ACHN (cell line): ENCODE measurements at places on chromosomes 1 and 21.
A peak's percentile ranks its signal among the peaks of the same experiment; 100 is the strongest.

DNA sequence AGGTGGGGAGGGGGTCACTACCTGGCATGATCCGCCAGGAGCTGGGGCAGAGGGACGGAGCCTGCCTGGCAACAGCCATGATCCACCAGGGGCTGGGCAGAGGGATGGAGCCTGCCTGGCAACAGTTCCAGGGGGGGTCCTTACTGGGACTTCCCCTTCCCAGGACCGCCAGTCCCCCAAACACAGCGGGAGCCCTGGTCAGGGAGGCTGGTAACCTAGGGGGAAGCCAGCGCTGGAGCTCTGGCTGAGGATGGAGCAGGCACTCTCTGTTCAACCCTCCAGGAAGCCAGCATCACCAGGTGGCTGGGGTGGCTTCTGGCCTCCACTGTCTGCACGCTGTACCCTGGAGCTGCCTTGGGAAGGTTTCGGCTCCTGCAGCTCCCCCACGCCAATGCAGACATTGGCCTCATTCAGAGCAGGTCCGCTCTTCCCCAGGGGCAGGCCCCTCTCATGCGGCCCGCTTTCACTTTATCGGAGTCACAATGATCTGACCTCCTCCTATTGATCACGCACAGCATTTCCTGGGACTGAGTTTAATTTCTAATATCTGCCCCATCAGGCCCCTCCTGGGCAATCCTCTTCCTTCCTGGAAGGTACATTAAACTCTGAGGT is 68.4 kb upstream of the ABCG1 start:
- no peak for DNase-seq

DNA sequence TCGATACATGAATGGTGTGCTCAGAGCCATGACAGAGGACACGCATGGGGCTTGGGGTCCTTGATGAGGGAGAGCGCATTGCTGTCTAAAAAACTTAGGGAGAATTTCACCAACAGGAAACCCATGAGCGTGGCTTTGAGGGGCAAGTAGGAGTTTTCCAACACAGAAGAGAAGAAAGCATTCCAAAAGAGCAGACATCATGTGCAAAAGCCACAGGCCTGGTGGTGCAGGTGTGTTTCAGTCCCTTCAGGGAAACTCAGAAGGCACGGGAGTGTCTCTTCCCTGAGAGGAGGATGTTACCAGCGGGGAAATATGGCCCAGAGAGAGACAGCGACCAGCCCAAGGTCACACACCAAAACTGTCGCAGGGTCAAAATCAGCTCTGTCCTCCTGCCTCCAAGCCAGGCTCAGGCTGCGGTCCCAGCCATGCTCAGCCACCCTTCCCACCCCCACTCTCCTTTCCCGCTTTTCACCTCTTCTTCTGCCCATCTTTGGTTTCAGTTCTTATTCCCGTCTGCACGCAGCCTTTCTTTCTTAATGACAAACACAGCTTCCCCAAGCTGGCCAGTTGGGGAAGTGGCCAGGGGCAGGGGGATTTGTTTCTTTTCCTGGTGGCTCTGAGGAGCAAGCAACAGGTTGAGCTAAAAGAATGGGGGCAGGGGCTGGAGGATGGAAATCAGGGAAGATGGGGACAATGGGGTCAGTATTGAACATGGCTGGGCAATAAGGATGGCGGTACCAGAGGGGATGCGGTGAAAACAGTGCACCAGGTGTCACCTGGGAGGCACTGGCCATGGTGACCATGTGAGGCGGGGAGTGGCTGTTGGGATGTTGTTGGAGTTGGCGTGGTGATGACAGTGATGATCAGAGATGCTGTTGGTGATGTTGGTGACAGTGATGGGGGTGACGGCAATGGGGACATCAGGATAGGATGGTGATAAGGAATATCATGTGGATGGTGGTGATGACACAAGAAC is 10.3 kb downstream of the LAPTM5 start:
- no peak for DNase-seq

DNA sequence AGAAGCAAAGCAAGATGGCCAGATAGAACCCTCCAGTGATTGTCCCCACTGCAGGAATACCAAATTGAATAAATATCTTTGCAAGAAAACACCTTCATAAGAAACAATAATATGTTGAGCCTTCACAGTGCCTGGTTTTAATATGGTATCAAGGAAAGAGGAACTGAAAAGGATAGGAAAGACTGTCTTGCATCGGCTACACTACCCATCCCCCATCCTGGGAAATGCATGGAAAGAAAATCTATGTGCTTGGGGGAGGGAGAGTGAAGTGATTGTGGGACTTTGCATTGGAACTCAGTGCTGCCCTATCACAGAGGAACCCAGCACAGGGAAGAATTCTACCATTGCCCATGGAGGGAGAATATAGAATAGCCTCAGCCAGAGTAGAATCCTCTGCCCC is 28.6 kb upstream of the AK5 start:
- no peak for DNase-seq

- DNase-seq: no peak
These were observed 56.7 kb downstream of the PLPP3 start for GRCh38 chr1:56522680-56523079.

DNA sequence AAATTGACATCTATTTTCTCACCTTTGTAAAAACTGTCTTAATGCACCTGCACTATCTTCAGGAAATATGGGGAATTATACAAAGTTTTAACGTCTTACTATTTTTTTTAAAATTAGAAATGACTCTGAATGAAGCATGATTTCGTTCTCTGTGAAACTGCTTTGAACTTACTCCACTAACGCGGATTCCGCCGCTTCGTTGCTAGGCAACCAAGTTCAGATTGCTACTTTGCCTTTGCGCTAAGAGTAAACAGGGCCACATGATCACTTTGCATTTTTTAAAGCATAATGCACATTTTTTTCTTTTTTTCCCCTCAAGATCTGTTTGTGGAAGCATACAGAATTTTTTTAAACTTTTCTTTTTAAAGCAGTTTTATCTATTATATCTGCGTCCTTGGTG is 690.5 kb downstream of the BRINP3 start:
- no peak for DNase-seq

GRCh38 chr1:2981388-2981787 is 39.9 kb upstream of the ACTRT2 start:
- DNase-seq: no peak

DNA sequence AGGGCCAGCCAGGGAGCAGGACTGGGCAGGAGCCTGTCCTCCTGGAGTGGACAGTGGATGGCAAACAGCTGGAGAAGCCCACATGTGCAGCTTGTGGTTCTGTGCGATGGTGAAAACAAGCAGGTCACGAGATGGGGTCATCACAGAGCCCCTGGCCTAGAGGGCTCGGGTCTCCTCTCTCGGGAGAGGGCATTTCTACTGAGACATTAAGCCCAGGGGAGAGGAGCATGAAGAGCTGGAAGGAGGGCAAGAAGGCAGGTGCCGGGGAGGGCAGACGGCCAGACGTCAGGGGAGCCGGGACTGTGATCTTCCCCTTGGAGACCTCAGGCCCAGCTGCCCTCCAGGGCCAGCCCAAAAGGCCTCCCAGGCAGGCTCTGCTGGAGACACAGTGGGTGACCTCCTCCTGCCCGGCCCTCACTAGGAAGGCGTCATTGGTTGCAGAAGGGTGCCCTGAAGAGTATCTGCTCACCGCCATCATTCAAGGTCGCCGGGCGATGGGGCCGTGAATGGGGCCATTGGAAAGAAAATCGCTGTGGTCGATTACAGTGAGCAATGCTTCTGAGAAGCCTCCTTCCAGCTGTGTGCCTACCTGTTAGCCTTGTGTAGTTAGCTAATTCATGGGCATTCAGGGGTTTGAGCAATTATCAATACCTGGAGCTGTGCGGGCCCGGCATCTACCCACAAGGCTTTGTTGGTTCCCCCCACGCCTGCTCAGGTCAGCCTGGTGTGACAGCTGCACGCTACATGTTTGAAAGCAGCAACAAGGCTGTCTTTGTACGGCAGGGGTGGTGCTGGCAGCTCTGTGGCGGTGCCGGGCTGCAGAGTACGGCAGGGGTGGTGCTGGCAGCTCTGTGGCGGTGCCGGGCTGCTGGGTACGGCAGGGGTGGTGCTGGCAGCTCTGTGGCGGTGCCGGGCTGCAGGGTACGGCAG is 72.3 kb upstream of the ACTRT2 start:
- no peak for DNase-seq

GRCh38 chr21:25561668-25562641 is 45.3 kb downstream of the MRPL39 start:
- DNase-seq: peak; percentile 63

DNA sequence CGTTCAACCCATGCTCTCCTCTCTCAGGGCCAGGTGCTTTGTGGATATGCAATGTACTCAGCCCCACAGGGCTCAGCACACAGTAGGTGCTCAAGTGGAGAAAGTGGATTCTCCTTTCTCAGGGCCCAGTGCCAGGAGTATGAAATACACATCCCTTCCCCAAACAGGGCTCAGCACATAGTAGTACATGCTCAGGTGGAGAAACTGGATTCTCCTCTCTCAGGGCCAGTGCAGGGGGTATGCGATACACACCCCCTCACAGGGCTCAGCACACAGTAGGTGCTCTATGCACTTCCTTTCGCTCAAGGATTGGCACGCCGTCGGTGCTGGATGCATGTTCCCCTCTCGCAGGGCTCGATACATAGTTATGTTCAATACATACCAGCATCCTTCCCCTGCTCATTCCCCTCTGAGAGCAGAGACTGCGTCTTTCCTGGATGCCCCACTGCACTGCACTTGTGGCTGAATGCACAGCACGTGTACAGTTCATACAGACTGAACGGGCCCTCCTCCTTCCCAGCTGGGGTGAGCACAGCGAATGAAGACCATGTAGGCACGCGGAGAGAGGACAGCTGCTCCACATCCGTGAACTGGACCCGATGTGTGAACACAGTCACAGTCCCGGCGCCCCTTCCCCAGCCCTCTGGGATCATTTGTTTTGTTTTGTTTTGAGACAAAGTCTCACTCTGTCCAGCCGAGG is 16.6 kb upstream of the DISP3 start:
- DNase-seq: no peak

- no peak for DNase-seq
These were observed 7.6 kb downstream of the DR1 start for GRCh38 chr1:93353286-93353685.

DNA sequence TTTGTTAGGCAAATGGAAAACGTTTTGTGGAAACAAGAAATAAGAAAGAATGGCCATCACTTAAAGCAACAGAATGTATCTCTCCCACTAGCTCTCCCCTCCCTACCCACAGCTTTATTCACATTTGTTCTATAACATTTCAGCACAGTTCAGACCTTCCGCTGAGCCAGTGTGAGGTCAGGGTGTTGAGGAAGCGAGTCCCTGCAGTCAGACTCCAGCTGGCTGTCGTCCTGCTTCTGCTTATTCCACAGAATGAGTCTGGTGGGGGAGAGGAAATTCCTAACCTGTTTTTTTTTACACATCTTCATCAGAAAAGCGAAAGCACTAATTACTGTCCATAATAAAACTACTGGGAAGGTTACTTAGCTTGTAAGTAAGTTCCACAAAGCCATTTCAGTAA is 39.0 kb downstream of the MRPL39 start:
- DNase-seq: peak; percentile 26

DNA sequence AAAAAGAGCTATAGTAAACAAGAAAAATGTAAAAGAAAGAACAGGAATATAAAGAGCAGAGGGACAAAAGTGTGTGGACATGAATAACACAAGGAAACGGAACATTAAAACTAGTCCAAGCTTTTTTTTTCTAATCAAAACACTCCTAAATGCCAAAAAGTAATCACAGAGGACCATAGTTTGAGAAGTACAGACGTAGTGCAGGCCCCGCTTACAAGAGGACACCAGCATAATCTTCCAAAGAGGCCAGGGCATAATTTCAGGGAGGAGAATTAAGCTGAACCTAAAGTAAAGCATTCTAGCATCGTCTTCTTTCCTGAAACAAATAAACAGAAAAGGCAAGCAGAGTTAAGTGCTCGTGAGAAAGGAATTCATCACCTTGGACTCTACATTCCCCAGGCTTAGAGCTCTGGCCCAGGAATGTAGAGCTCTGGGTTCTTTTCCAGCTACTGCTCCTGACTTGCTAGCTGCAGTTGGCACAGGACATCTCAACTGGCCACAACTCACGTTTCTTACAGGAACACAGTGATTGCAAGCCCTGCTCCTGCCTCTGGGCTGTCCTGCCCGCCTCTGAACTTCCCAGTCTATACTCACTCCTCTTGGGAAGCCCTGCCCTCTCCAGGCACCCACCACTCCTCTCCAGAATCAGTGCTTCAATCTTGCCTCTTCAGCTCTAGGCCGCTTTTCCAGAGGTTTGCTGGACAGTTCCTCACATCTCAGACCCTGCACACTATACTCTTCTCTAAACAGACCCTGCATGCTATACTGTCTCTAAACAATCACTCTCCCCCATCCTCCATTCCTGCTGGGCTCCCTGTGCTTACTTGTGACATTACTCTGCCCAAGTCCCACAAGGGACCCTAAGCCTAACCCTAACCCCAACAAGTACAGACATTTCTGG is 9.8 kb downstream of the RGS8 start:
- no peak for DNase-seq

DNA sequence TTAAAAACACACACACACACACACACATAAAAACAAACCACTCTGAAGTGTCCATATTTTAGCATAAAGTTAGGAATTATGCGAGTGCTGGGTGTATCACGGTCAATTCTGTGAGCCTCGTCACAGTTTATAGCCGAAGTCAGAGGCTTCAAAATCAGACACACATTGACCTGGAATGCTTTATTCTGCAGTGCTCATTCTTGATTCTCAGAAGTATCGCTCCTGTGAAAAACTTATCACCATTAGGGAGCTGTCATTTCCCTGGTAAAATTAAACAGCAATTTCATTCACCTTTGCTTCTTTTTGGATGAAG is 8.7 kb upstream of the IRF2BP2 start:
- DNase-seq: no peak

- peak; percentile 5 for DNase-seq
These were observed 37.3 kb upstream of the RUNX1 start for GRCh38 chr21:35086357-35086756.

GRCh38 chr1:39105841-39106765 is 80.0 kb downstream of the NDUFS5 start:
- DNase-seq: peak; percentile 80

- no peak for DNase-seq
These were observed 33.6 kb downstream of the HENMT1 start for GRCh38 chr1:108627256-108627655.

DNA sequence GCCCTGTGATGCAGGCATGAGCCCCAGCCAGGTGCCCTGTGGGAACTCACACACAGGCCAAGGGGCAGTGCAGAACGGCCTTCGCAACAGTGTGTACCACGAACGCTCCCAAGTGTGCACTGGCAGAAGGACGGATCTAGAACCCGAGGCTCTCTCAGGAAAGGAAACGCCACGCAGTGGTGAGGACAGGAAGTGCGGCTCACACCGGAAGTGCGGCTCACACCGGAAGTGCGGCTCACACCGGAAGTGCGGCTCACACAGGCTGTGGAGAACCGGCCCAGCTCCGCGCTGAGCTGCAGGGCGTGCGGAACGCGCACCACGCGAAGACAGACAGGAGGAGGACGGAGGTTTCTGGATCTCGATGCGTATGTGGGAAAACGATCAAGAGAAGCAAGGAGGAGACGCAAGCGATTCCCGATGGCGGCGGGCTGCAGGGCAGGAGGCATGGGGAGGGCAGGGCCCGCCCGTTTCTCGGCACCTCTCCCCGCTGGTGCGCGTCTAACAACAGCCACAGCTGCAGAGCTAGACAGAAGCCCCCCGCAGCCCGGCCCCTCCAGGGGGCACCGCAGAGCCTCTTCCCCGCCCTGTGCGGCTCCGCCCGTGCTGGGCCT is 35.9 kb upstream of the TMEM52 start:
- no peak for DNase-seq
